Stimulated activated CD8-positive, alpha-beta memory T cell treated with anti-CD3 and anti-CD28 coated beads, Interleukin-4, amount 100 ng/mL, for 4 hours (primary cell): ENCODE measurements at places on chromosomes 7 and 10.

DNA sequence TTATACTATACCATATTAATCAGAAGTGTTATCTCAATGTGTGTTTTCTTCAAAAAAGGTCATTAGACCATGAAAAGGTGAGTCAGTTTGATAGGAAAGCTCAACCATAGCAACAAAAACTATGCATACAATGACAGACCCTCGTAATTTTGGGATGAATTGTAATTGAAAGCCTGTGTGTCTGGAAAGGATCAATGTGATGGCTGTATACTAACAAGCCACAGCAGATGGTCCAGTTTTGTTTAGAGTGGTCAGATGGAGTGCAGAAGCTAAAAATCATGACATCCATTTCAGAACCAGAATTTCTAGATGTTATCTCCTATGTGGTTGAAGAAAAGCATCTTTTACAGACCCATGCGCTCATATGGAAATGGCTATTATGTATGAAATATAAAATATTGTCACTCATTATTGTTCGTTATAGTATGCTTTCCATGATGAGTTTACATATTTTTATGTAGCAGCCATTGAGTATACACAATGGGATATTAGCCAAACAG, 88.3 kb upstream of the CNTNAP2 start:
- DNase-seq = no peak

DNA sequence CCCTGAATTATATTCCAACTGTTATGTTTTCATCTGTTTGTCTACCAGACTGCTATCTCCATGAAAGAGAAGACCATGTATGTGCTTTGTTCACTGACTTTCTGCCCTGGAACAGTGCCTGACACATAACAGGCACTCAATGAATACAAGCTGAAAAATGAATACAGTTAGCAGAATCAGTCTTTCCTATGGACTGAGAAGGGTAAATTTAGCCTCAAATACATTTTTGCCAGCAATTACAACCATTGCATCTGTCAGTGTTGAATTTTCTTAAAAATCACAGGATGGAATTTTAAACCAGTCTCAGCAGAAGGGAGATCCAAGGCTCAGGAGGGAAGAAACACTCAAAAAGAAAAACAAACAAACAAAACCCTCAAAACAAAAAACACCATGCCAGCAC, 1018.1 kb downstream of the XPNPEP1 start:
- no peak for DNase-seq

DNA sequence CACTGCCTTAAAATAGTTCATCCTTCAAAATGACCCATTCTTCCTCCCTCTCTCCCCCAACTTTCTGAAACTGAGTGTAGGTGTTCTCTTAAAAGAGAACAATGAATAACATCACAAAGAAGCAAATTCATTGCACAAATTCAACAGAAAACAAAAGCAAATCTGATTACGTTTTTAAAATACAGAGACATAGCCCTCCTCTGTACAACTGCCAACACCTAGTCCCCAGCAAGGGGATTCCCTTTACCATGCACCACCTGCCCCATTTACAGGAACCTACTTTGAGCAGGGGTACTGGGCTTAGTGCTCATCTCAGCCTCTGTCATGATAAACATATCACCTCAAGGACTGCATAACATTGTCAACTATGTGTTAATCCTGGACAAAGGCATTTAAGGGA, 302.8 kb upstream of the AOAH start:
- no peak for DNase-seq

- no peak for DNase-seq
These were observed 158.2 kb upstream of the POM121L12 start for GRCh38 chr7:52877240-52877639.

- DNase-seq = no peak
These were observed 237.5 kb upstream of the GRB10 start for GRCh38 chr7:51019891-51020870.

GRCh38 chr10:124671486-124672075, 72.6 kb downstream of the FAM53B start:
- DNase-seq = no peak
